ENCODE measurements at places on chromosomes 4 and X.

GRCh38 chr4:14419516-14419915 is 582.8 kb upstream of the CPEB2 start:
- DNase-seq, result no peak

DNA sequence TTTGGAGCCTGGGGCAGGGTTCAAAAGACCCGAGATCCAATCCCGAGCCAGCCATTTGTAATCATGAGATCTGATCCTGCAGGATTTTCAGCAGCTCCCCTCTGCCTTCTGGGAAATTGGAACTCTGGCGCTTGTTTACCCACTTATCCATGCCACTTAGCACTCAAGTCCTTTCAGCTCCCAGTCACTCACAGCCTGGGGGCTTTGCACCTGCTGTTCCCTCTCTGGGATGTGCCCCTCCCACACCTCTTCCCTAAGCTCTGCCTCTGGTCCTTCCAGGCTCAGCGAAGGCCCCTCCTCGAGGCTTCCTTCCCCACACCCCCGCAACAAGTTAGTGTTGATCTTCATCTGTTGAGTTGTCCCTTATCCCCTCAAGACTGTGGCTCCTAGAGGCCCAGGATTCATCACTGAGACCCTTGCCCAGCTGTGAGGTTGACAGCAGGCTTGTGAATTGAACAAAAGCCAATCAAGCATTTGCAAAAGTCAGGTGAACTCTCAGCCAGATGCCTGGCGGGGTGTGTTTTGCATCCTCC is 99.1 kb upstream of the AFAP1 start:
- no peak for DNase-seq

DNA sequence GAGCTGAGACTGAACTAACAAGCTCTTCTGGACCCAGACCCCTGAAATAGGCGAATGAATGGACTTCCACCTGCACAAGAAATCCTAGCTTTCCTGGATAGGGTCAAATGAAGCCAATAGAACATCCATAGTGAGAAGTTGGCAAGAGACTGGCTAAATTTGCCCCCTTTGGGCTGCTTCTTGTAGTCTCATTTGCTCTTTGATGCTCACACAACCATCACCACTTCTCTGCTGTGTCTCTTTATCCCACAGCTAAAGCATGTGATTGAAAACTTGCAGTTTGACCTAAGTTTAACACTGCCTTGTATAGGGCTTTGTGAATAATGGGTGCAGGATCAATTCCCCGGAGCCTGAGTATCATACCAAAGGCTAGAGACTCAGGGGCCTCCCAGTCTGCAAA is 38.2 kb downstream of the NLGN3 start:
- no peak for DNase-seq

DNA sequence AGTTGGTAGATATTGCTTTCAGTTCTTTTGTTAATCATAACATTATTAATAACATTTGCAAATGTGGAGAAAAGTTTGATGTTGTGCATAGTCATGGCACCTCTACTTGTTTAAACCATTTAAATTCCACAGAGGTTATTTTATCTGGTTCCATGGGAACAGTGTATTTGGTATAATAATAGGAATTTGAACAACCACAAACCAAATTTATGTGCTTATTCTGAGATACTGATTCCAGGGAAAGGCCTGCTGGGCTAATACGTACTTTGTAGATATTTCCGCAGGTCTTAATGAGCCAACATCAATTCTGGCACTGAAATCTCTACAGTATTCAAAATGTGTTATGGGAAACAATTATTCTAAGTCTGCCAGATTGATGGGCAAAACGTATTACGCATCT is 319.0 kb downstream of the DKK2 start:
- DNase-seq, result no peak

DNA sequence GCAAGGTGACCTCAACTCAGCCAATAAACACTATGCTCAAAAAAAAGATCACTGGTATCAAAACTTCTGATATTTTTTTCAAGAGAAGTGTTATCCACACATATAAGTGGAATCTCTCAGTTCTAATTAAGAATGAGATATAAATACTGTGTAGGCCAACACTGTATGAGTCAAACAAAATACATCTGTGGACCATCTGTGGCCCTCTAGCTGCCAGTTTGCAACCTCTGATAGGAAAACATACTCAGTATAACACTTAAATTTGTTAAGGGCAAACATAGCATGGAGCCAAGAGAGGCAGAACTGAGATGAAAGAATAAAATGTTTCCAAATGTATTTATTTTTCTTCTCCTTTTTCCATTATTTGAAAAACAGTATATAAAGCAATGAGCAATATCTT is 377.3 kb downstream of the ARAP2 start:
- no peak for DNase-seq

DNA sequence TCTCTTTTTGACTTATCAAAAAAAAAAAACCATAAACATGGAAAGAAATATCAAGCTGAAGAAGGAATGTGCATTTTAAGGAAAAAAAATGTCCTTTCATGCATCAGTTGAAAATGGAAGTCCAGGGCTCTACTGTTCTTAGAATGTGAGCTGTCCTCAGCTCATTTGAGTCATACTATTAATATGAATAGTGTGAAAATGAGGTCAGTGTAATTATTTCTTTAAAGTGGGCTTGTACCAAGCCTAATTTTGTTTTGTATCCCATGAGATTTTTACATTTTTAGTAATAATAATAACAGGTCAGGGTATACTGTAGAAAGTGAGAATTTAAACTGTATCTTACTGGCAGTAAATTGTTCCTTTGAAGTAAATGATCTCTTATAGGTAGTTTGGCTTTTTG is 148.5 kb downstream of the NAA11 start:
- no peak for DNase-seq

- DNase-seq, result no peak
These were observed 73.8 kb downstream of the MFAP3L start for GRCh38 chr4:169952236-169953002.

- no peak for DNase-seq
These were observed 31.4 kb upstream of the GPR78 start for GRCh38 chr4:8548731-8549351.

- peak; percentile 72 for DNase-seq
These were observed 172.7 kb downstream of the GPAT3 start for GRCh38 chr4:83708500-83709175.

DNA sequence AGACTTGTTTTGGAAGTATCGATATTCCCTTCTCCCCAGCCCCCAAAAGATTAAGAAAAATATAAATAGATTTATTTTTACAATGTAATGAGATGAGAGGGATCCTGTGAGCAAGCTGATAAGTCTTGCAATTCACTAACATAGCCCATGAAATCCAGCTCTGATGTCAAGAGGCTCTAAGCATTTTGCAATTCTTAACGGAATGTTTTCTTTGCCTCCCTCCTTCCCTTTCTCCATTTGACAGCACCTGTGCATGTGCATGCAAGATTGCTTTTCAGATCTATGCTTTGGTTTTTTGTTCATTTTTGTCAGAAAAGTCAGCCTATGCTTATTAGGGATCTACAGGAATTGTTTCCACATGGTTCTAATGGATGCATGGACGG is 169.9 kb downstream of the SLIT2 start:
- DNase-seq, result no peak

DNA sequence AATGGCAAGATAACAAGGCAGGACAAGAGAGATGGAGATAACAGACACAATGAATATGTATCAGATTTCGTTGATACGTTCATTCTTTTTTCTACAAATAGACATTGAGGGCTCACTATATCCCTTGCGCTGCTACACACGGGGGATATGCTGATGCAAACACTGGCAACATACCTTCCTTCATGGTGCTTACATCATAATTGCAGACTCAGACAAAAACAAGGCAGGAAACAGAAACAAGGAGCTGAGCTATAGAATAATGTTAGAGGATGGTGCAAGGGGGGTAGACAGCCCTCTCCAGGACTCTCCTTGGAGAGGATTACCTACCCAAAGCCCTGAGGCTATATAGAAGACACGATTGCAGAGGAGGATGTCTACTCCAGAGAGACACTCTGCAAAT is 1069.5 kb downstream of the DMD start:
- DNase-seq, result no peak

DNA sequence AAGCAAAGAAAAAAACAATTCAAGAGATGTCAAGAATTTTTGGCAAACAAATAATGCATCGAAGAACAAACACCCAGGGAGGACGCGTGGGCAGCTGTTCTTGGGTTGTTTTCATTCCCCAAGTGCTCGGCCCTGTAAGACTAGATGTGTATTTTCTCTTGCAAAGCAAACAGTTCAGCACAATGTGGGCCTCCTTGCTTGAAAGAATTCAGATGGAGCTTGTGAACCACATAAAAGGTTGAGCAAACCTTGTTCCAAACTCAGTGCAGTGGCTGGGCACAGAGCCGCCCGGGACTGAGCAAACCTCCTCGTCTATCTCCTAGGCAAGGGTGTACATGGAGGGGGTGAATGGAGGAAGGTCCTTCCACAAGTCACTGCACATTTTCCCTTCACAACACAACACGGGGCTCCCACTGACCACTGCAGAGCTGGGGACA is 82.4 kb downstream of the HTRA3 start:
- no peak for DNase-seq

DNA sequence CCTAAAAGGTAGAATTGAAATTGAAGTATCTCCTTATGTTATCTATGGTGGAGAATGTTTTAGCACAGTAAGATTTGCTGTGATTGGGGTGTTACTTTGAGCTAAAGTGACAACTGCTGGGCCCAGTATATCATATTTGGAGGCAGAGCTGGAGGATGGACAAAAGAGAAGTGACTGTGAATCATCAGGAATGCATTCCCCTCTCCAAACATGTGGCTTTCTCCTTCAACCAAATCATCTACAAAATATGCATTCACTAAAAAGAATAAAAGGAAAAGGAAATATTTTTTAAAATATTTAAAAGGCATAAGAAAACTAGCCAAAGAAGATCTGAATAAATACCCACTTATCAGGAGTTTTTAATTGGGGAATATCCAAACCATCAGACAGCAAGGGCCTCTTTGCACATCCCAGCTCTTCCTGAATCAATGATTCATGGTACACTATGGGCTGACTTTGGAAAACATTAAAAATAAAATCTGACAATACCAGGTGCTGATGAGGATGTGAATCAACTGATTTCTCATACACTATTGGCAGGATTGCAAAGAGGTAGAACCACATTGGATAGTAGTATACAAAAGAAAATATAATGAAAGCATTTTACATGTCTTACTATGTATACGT is 671.7 kb upstream of the NR3C2 start:
- no peak for DNase-seq

DNA sequence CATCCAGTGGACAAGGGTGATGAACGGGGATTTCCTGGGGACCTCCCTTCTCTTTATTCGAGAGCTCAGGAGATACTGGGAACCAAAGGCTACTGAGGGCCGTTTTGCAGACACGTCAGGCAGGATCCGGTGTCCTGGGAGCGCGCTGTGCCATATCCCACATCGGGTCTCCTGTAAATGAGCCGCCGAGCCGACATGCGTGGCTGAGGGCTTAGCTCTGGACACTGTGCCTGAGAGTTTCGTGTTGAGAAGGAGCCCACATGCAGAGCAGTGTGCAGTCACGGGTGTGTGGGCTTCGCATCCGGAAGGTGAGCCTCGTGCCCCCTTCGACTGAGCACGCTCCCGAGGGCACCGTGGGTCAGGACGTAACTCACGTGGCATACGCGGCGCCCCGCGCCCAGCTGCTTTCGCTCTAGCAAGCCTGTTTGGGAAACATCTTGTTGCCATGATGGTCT is 28.5 kb upstream of the HGFAC start:
- no peak for DNase-seq

GRCh38 chr4:146957237-146957636 is 11.6 kb upstream of the TTC29 start:
- DNase-seq, result no peak

DNA sequence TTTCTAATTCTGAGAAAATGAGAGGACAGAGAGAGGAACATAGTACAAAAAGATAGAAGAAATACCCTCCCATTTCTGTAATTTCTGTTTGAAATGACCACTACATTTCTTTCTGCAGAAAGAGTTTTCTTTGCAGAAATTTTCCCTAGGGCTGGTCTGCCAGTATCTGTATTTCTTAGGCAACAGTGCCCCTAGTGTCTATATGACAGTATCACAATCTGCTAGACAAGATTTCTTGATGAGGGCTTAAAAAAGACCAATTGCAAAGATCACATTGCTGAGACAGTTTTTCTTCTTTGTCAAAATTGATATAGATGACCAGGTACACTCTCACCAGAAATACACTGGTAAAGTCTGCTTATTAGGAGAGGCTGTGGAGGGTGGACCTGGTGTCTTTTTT is 81.0 kb upstream of the ZDHHC15 start:
- no peak for DNase-seq

DNA sequence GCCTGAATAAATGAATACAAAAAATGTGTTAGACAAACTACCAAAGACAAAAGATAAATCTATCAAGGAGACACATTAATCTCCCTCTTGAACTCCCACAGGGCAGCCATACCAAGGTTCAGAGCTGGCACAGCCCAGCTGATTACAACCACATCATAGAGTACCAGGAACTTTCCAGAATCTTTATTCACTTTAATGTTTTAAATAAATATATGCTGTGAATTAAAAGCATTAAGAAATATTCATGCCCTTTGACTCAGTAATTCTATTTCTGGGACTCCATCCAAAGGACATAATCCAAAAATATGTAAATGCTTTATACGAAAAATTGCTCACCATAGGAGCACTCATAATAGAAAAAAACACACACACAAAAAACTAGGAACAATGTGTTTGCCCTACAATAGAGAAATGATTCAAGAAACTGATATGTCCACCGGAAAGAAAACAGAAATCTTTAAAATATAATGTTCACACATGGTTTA is 126.0 kb downstream of the LDB2 start:
- no peak for DNase-seq

DNA sequence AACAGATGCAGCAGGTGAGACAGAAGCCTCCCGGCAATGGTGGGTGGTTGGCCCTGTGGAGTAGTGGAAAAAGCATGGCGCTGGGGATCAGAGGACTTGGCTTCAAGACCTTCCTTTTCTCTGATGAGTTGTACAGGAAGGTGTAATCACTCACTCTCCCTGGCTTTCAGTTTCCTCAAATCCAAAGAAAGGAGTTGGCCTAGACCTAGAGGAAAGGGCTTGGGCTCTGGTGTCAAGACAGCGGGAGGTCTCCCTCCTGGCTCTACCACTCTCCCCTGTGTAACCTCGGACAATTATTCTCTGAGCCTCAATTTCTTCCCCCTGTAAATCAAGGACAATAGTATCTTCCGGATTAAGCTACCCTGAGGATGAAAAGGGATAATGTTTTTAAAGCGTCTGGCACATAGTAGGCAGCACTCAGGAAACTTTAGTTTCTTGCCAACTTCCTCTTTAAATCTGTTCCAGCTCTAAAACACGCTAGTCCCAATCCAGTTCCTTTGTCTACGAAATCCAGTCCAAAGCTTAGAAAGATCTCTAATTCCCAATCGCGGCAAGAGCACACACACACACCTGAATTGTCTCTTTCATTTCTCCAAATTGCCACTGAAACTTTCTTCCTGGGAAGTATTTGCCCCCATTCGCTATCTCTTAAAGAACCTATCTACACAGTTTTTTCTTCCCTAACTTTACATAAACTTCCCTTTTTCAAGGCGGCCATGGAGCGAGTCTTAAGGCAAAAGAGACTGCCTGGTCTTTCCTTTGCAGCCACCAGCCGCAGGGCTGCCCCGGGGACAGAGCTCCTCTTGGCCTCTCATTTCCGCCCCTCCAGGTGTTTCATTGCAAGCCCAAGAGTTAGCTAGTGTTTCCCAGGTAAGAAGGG is 29.9 kb upstream of the GPC4 start:
- DNase-seq, result peak; percentile 74
